ENCODE measurements at places on chromosomes 4 and X. TPM values are rescaled to one million over a fixed set of nuclear protein-coding genes. Genes with fewer than 3 reads are reported as not detected.

DNA sequence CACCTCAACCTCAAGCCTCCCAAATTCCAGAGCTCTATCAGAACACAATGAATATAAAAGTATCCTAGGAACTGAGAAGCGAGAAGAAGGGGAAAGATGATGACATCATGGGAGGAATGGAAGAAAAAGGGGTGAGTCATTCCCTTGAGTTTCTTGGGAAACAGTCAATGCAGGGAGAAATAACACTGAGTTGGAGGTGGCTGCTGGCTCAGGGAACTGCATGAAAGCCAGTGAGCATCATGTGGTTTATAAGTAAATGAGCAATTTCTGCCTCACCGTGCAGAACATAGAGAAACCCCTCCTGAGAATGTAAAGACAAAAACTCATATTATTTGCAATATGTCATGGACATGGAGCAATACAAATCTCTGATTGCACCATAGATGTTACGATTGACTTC, 73.3 kb downstream of the SHOX start:
- no peak for DNase-seq

GRCh38 chr4:47118192-47118929, 87.0 kb downstream of the GABRB1 start:
- DNase-seq, result no peak

HPF1 gene
- 11.2 TPM for total RNA-seq

DNA sequence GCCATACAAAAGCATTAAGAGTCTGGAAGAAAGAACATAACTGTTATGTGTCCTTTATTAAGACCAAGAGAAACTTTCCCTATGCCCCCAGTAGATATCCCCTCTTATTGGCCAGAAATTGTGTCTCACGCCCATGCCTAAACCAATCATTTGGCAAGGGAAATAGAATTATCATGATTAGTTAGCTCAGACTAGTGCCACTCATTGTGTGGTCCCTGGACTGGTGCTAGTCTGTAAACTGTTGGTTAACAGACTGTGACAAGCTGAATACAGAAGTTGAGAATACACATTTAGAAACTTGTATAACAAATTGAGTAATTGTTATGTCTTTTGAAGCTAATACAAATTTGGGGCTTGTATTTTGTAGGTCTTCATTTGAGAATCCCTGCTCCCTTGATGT, 8.1 kb upstream of the HUWE1 start:
- no peak for DNase-seq

OPHN1 gene
- 13.1 TPM for total RNA-seq

DNA sequence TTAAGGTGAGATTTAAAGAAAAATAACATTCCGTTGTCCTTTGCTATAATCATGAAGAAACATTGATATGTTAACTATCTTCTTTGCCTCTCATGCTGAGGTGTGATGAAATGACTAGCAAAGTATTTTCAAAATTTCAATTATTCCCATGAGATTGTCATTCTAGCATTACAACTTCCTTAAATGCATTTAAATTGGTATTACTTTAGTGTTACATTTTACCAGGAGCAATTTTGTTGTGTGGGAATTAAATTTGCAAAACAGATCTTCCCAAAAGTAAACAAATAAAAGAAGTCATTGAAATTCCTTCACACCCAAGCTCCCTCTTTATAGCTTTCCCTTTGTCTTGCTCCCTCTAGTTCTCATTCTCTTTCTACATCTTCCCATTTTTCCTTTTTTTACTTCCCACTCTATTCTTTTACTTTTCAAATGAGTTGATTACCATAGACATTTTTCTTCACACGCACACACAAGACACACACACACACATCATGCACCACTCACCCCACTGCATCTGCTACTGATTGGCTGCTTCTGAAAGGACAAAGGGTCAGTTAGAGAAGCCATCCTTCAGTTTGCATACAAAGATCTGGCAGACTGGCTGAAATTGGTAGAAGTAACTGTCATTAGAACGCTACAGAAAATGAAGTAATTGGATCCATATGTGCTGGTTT, 10.0 kb upstream of the APELA start:
- no peak for DNase-seq

GRCh38 chr4:1644891-1645657, 39.0 kb downstream of the FAM53A start:
- DNase-seq, result no peak

CLDN34 gene
- 0.39 TPM for total RNA-seq

RGN gene
- total RNA-seq, result not detected

DNA sequence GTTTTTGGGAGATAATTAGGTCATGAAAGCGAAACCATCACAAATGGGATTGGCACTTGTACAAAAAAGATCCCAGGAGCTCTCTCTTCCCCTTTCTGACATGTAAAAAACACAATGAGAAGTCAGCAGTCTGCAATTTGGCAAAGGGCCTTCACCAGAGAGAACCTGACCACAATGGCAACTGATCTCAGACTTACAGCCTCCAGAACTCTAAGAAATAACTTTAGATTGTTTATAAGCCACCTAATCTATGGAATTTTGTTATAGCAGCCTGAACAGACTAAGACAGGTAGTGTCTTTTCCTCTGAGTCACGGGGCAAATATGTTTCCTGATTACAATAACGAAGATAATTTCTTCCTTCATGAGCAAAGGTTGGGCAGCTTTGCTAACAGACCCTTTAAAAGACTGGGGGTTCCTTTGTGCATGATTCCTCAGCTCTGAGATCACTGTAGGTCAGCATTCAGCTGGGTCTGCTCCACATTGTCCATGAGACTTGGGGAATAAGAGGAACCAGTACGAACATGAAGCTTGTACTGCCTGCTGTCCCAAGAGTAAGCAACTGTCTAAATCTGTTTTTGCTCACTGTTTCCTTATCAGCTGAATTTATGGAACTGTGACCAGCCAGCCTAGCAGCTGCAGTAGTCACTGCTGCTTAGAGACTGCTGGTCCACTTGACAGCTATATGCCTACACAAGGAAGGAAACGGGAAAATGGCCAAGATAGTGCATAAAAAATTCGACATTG, 191.6 kb downstream of the ANAPC10 start:
- DNase-seq, result no peak

DNA sequence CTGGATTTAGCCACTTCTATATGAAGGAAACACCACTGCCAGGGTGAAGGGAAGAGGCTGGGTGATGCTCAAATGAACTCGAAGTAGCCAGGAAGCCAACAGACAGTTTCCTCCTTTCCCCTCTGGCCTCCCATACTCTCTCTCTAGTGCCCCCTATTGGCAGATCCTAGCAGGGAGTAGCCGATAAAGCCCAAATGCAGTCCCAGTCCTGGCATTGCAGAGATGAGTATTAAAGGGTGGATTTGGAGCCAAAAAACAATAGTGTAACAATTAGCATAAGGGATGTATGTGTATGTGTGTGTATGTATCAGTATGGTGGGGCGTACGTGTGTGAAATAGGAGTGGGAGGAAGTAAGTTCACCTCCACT, 213.8 kb upstream of the LDB2 start:
- DNase-seq, result peak; percentile 12

FAT1 gene
- total RNA-seq, result 210 TPM

RAI2 gene
- 0.33 TPM for total RNA-seq

- DNase-seq, result no peak
Observed at GRCh38 chrX:150303386-150304097, 59.6 kb upstream of the MAMLD1 start.

GRCh38 chrX:49001521-49002090, 458 bp downstream of the GRIPAP1 start:
- peak; percentile 1 for DNase-seq

- DNase-seq, result no peak
Observed at GRCh38 chrX:38142610-38143009, 78.1 kb downstream of the SRPX start.
